ENCODE measurements at places on chromosomes 4 and X.

DNA sequence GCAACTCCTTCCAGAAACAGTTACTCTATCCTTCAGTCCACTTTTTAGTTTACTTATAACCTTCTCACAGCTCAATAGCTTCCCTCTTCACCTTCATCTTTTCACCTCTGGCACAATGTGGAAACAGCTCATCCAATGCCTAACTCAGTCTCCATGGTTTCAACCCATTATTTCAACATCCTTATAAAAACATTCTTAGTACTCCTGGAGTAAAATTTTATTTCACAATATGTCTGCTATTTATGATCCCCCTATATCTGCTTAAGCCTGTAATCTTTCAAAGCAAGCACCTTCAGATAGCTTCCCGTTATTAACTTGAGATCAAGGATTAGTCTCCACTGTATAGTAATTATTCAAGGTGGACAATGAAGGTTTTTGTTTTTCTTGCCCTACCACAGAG, 156.3 kb downstream of the GASK1B start:
- DNase-seq = no peak

DNA sequence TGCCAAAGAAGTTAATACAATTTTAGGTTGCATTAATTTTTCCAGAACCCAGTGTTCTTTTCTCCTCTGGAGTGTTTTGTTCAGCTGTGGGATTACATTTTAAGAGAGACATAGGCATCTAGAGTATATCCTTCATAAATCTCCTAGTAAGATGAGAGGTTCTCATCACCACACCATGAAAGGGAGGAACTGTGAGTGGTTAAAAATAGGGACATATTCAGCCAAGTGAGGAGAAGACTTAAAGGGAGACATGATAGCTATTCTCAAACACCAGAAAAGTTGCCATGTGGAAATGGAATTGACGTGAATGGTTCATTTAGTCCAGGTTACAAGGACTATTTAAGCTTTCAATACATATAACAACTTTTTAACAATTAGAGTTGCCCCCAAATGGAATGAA, 6.5 kb upstream of the MRPL1 start:
- no peak for DNase-seq

DNA sequence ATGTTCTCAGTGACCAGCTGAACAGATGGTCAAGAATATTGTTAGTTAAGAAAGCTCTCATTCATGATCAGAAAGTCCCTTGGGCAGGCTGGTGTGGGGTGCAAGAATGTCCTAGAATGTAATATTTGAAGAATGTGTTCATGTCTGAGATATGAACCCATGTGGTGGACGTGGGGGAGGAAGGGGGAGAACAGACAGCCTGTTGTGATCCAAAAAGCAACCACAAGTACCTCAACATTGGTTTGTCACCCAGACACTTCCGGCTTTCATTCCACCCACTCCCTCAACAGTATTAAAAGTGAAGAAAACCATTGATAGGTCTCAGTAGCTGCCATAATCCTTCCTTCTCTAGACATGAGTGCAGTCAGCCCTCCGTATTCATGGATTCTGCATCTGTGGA, 82.2 kb downstream of the MAML3 start:
- DNase-seq = no peak

GRCh38 chr4:96145601-96146000, 305.7 kb downstream of the PDHA2 start:
- no peak for DNase-seq

- no peak for DNase-seq
Measured at GRCh38 chr4:102253860-102254259, 91.4 kb downstream of the SLC39A8 start.

- no peak for DNase-seq
Measured at GRCh38 chr4:76729460-76729859, 168.5 kb downstream of the SOWAHB start.

DNA sequence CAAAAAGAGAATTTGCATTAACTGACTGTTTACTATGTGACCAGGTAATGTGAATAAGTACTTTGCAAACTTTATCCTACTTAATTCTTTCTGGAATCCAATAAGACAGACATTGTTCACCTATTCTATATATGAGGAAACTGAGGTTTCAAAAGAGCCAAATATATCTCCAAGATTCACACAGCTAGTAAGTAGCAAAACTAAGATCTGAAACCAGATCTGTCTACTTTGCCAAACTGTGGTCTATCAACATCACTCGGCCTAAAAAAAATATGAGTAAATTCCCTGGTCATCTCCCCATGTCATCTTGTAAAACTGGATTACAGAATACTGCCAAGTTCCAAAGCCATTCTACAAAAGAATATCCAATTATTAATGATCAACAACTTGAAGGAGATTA, 52.8 kb downstream of the ANAPC10 start:
- DNase-seq = no peak

GRCh38 chr4:147571036-147571770, 46.0 kb upstream of the TMEM184C start:
- no peak for DNase-seq

GRCh38 chr4:139686130-139686529, 20.5 kb downstream of the MGST2 start:
- no peak for DNase-seq

DNA sequence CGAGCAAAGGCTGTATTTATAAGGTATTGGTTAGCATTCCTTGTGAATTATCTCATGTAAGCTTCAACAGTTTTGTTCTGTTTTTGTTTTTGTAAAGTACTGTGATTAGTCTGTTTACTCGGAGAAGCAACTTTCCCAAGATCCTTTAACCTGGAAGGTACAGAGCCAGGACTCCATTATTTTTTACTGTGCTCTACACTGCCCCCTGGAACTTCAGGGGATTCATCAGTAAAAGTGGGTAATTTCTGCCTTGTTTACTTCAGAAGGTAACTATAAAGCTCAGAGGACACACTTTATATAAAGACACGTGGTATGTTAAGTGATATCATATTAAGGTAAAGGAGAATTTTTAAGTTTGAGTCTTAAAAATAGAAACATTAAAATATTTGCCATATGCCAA, 124.9 kb downstream of the IQCM start:
- DNase-seq = no peak

GRCh38 chrX:93538575-93538974, 134.8 kb downstream of the NAP1L3 start:
- DNase-seq = peak; percentile 47

DNA sequence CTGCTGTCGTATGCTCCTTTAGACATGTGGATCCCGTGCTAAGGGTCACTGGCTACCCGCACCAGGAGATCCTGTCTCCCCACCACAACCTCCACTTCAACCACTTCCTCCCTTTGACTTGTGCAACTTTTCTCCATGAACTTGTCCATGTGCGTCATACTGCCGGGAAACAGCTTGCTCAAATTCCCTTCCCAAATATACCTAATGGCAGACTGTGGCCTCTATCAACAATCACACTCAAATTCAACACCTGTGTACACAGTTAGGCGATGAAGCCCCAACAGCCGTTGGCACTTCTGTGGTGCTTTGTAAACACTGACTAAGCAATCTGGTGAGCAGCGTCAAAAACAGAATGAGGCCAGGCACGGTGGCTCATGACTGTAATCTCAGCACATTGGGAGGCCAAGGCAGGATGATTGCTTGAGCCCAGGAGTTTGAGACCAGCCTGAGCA, 49.5 kb downstream of the CD99L2 start:
- peak; percentile 35 for DNase-seq

GRCh38 chr4:106063009-106063408, 167.7 kb downstream of the NPNT start:
- no peak for DNase-seq

GRCh38 chrX:35786271-35786670, 11.9 kb upstream of the MAGEB16 start:
- DNase-seq = no peak

Measured in NCI-H1694 treated with DMSO at 0.1 percent for 48 hours (cell line).